ENCODE measurements at places on chromosomes 11 and 22. TPM values are rescaled to one million over a fixed set of nuclear protein-coding genes. Genes with fewer than 3 reads are reported as not detected.

Gene ELMOD1
- 1.8 TPM for total RNA-seq

- DNase-seq: no peak
These were observed 2.1 kb upstream of the LRRC55 start for GRCh38 chr11:57179681-57180080.

Gene SORL1
- total RNA-seq: 74.0 TPM

- DNase-seq: no peak
These were observed 4.5 kb downstream of the LMNTD2 start for GRCh38 chr11:555780-556661.

DNA sequence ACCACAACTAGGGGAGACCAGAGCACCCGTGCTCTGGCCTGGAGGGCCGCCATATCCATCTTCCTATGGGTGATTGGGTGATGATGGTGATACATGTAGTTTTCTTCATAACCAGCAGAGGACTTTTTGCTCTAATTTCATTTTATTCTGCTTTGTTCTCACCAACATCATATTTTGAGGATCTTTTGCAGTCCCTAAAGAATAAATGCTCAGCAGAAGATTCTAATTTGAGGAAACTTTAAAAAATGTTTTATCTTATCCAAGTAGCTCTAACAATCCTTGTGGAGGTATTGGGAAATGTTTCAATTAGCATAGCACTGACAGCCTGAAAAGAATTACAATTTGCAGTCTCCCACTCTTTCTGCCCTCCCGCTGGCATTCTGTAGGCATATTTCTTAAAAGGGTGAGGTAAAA is 544.0 kb downstream of the NTM start:
- no peak for DNase-seq

GRCh38 chr11:121932646-121933185 is 183.3 kb downstream of the BLID start:
- DNase-seq: no peak

Gene RIMBP3B
- total RNA-seq: 0.21 TPM

Gene PIWIL4
- 1.9 TPM for total RNA-seq

Gene OR56A1
- total RNA-seq: not detected

GRCh38 chr22:28629420-28630176 is 50.0 kb downstream of the TTC28 start:
- DNase-seq: no peak

Gene BIK
- total RNA-seq: 1.6 TPM

GRCh38 chr22:23079814-23080521 is 9.6 kb downstream of the GNAZ start:
- DNase-seq: no peak

DNA sequence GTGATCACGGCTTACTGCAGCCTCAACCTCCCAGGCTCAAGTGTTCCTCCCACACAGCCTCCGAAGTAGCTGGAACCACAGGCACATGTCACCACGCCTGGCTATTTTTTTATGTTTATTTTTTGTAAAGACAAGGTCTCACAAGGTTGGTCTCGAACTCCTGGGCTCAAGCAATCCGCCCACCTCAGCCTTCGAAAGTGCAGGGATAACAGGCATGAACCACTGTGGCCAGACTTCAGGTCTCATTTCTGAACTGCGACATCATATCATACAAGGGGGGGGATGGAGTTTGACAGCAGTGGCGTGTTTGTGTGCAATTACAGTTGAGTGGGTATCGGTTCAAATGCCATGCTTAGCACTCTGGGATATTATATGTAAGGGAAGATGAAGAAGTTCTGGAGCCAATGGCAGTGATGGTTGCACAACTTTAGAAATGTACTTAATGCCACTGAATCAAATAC is 6.9 kb downstream of the NAALADL1 start:
- DNase-seq: no peak

Gene PATE2
- total RNA-seq: not detected

- DNase-seq: peak; percentile 43
These were observed 139.5 kb downstream of the COMMD9 start for GRCh38 chr11:36149538-36150242.

Gene SPDYC
- not detected for total RNA-seq

DNA sequence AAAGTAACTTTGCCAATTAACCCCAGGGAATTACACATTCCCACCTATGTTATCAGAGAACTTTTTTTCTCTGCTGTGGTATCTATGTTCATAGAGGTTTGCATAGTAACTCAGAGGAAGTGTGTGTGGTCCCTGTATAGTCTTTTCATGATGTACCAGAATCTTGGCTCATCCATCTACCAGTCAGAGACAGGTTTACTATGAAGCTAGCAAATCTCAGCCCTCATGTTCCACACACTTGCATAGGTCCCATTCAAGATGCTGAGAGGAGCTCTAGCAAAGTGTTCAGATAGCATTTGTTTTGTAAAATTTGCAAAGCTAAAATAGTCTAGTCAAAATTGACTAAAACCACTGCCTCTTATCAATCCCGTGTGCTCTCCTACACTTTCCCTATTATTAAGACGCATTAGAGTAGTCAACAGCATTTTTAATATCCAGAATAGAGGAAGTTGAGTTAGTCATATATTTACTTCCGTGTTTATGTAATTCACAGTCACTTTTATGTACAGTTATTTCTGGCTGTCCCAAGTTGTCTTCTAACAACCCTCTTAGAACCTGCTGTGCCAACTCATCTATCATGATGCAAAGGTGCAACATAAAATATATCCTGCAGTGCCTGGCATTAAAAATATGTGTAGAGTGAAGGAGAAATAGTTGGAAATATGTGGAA is 184.2 kb downstream of the FAM76B start:
- DNase-seq: no peak

DNA sequence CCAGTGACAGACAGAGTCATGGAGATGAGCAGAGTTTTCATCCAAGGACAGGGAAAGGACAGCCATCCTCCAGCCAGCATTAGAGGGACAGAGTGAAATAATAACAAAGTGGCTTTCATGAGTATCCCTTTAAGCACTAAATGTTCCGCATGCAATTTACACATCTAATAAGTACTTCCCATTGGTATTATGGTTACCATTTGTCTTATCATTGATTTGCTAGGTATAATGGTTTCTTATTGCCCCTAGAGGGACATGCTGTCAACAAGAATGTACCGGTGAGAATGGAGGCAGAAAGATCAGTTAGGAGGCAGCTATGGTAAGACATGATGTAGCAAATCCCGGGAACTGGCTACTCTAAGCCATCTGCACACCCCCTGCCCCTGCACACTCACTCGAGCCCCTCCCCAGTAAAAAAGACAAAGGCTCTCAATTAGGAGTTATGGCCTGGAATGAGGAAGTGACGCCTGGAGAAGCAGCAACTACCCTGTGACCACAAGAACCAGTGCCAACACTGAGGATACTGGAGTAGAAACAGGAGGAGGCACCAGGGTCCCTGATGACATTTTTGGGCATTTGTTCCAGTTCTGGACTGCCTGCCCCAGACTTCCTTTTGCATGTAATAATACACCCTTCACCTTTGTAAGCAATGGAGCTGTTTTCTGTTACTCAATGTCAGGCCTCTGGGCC is 30.2 kb upstream of the HMGXB4 start:
- DNase-seq: no peak

DNA sequence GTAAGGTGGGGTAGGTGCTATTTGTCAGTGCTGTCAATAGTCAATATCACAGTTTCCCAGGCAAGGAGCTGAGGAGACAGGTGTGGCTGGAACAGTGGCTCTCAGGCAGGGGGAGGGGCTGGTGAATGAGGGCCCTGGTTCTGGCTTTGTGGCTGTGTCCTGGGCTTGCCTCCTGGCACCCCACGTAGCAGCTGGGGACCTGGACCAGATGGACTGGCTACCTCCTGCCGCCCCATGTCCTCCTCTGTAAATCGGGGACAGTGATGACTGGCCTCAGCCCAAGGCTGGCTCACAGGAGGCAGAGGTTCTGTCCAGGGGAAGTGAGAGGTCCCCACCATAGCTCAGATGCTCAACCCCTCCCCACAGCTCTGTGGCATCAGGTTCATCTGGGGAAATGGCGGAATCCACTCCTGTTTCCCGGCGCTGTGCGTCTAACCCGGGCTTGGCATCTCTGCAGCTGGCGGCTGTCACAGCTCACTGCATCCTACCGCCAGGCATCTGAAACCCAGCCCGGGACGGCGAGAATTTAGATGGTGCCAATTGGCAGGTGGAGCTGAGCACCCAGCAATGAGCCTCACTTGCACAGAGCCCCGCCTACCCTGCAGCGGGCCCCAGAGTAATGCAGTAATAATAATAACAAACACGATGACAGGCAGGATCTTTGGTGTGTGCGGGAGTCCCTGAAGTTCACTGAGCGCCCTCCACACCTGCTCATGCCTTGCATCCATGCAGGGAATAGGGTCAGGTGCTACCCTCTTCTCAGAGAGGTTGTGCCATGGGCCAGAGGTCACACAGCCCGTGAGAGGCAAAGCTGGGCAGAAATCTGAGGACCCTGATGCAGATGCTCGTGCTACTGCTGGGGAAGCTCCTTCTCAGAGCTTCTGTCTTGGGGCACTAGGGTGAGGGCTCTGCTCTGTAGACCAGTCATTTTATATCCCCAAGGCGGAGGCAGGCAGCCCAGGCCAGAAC is 27.8 kb upstream of the SHISAL1 start:
- no peak for DNase-seq

- DNase-seq: no peak
These were observed 655.7 kb downstream of the METTL15 start for GRCh38 chr11:28763876-28764275.

DNA sequence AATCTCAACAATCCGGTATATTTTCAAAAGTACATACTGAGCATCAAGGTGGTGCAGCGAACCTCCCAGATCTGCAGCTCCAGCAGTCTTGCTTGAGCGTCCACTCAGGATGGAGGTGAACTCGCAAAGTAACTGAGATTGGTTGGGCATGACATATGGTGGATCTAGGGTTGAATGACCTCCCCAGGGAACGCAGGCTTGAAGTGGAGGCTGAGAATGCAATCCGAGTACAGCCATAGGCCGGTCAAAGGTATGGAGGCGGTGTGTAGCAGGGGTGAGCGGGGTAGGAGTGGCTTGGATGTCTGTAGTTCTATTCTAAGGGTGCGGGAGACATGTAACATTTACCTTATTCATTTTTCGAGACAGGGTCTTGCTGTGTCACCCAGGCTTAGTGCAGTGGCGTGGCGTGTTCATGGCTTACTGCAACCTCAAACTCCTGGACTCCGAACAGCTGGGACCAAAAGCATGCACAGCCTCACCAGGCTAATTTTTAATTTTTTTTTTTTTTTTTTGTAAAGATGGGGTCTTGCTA is 631 bp upstream of the C22orf39 start:
- no peak for DNase-seq

DNA sequence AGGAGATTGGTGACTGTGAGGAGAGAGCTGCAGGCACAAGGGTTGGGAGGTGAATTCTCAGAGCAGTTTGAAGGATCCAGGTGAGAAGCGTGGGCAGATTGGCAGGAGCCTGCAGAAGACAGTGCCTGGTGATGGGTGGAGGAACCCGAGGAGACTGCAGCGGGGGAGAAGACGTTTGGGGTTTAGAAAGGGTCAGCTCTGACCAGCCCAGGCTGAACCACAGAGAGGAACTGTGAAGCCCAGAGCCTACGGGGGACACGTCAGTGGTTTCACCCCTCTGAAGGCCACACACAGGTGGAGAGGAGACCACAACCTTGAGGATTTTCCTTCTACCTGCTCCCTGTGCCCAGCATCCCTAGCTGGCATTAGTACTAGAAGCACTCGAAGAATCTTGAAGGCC is 154.8 kb upstream of the TBCEL start:
- no peak for DNase-seq

- no peak for DNase-seq
These were observed 5.2 kb downstream of the ACAD8 start for GRCh38 chr11:134258577-134258976.

Gene FXYD2
- 2.8 TPM for total RNA-seq

Gene CBX7
- total RNA-seq: 51.1 TPM

DNA sequence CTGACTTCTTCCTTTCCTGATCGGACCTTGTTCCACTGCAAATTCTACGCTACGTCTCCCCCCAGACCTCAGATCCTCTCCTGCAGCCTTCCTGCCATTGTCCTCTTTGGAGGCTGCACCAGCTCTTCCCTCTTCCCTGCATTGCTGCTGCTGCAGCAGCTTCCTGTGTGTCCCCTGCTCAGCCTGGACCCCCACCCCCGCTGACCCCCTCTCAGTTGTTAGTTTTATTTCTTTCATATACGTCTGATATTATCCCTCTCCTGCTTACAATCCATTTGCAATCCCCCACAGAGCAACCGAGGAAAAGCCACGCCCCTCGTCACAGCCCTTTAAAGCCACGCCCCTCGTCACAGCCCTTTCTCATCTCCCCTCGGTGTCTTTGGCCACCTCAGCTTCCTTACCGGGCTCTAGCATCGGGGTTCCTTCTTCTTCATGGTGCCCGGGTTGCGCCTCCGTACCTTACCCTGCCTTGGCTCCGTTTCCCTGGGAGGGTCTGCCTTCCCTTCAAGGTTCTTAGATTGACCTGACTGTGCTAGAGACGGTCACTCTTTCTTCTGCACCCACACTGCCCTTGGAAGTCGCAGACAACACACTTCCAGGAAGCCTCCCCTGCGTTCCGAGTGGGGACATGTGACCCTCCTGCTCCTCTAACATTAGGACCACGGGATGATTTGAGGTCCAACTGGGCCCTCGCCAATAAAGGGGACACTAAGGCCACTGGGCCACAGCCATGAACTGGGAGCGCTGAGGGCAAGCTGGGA is 4.8 kb downstream of the MRGPRG start:
- DNase-seq: peak; percentile 27

DNA sequence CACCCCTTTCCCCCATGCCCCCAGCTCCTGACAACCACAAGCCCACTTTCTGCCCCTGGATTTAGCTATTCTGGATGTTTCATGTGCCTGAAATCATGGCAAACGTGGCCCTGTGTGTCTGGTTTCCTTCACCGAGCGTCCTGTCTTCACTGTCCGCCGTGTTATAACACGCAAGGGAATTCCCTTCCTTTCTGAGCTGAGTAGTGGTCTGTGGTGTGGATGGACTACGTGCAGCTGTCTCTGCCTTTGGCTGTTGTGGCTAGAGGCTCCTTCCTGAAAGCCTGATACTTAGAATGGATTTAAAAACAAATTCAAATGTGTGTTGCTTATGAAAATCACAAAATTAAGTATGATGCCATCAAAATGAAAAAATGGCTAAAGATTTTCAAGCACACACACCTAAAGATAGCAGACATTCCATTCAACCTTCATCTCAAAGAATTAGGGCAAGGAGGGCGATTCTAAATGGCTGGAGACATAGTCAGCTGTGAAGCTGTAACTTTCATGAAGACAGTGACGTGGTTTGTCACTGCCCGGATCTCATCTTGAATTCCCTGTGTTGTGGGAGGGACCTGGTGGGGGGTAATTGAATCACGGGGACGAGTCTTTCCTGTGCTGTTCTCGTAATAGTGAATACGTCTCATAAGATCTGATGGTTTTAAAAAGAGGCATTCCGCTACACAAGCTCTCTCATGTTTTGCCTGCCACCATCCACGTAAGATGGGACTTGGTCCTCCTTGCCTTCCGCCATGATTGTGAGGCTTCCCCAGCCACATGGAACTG is 30.5 kb downstream of the KCNQ1 start:
- DNase-seq: no peak

- DNase-seq: no peak
These were observed 47.9 kb downstream of the STIM1 start for GRCh38 chr11:3903207-3903896.

- no peak for DNase-seq
These were observed 75.0 kb downstream of the NFAM1 start for GRCh38 chr22:42357221-42357620.

- no peak for DNase-seq
These were observed 796.3 kb upstream of the RAG2 start for GRCh38 chr11:37394236-37394870.

Gene NLRP10
- not detected for total RNA-seq

- DNase-seq: no peak
These were observed 63.0 kb upstream of the PITPNB start for GRCh38 chr22:27982106-27982505.

- no peak for DNase-seq
These were observed 7.3 kb upstream of the AHNAK start for GRCh38 chr11:62553839-62554361.
